ENCODE measurements at places on chromosomes 13 and 19. TPM values are rescaled to one million over a fixed set of nuclear protein-coding genes. Genes with fewer than 3 reads are reported as not detected.

Gene CYP2A6
- 0.30 TPM for total RNA-seq

Gene ERCC5
- 84.1 TPM for total RNA-seq

Gene ATP4B
- total RNA-seq, result not detected

Gene TMPRSS9
- total RNA-seq, result not detected

Gene ERICH6B
- total RNA-seq, result not detected

Gene EDNRB
- 1.8 TPM for total RNA-seq

Gene ZNF563
- total RNA-seq, result 5.6 TPM

Gene ZNF85
- total RNA-seq, result 5.0 TPM

Gene SMIM44
- not detected for total RNA-seq

Gene PLD3
- 582 TPM for total RNA-seq

Gene CD320
- total RNA-seq, result 49.6 TPM

Gene TMEM59L
- total RNA-seq, result 1.3 TPM

Gene CYP2F1
- total RNA-seq, result not detected

Gene CGB8
- total RNA-seq, result not detected

Gene B9D2
- 2.6 TPM for total RNA-seq

Gene GARRE1
- total RNA-seq, result 16.0 TPM

Gene SLC10A2
- total RNA-seq, result not detected

Gene THSD8
- not detected for total RNA-seq

Gene VSIG10L
- total RNA-seq, result 0.89 TPM

Gene HRC
- not detected for total RNA-seq

Gene GAPDHS
- total RNA-seq, result not detected

Gene ZNF177
- 2.1 TPM for total RNA-seq

Gene BST2
- total RNA-seq, result 4.5 TPM

Gene MISP3
- 1.2 TPM for total RNA-seq

Gene ZNF471
- total RNA-seq, result 5.3 TPM

Gene KIR3DL1
- not detected for total RNA-seq

Gene CLC
- not detected for total RNA-seq

Gene DNMT1
- total RNA-seq, result 71.1 TPM

Gene PDE4A
- 6.2 TPM for total RNA-seq

Gene APOC4
- total RNA-seq, result not detected

Gene CAPN12
- 0.30 TPM for total RNA-seq

Gene SIGLEC12
- not detected for total RNA-seq
